ENCODE measurements at places on chromosomes 7 and 10.
A peak's percentile ranks its signal among the peaks of the same experiment; 100 is the strongest.

DNA sequence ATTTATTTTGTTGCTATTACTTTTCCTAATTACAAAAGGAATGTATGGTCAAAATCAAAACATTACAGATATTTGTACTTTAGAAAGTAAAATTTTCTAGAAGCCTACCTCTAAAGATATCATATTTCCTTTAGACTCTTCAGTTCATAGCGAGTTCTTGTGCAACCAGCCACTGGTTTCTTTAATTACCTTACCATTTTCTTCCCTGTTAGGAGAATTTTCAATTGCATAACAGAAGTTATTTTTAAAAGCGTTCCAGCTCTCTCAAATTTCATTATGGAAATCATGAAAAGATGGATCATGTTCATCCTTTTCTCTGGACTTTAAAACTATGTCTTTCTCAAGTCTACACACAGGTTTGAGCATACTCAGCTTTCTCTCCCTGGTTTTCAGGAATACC is 5.0 kb upstream of the TRUB1 start:
- DNase-seq = no peak

- DNase-seq = no peak
Observed at GRCh38 chr10:35781643-35782035, 139.5 kb upstream of the FZD8 start.

- DNase-seq = no peak
Observed at GRCh38 chr10:76727038-76727437, 910.6 kb downstream of the KCNMA1 start.

GRCh38 chr7:157291404-157292080 is 45.3 kb upstream of the DNAJB6 start:
- no peak for DNase-seq

- DNase-seq = no peak
Observed at GRCh38 chr7:55260676-55261385, 104.3 kb upstream of the LANCL2 start.

DNA sequence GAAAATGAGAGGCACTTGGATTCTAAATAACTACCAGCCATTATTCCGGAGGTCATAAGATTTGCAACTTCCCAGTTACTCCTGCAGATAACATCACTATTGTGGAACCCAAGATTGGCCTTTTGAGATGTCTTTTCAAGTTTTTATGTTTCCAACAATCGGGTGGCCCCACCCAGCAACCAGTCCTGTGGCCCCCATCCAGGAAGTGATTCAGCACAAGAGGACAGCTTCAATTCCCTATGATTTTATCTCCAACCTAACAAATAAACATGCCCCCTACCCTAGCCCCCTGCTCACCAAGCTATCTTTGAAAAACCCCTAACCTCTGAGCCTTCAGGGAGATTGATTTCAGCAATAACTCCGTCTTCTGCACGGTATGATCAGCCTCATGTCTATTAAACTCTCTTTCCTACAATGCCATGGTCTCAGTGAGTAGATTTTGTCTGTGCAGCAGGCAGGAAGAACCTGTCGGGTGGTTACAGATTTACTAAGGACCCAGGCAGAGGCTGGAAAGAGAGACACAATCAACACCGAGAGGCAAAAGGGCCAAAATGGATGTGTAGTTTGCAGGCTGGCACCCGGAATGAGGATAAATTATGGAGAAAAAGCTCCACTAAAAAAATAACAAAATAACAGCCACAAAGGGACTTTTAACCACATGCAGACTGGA is 83.9 kb upstream of the UNC5B start:
- no peak for DNase-seq

DNA sequence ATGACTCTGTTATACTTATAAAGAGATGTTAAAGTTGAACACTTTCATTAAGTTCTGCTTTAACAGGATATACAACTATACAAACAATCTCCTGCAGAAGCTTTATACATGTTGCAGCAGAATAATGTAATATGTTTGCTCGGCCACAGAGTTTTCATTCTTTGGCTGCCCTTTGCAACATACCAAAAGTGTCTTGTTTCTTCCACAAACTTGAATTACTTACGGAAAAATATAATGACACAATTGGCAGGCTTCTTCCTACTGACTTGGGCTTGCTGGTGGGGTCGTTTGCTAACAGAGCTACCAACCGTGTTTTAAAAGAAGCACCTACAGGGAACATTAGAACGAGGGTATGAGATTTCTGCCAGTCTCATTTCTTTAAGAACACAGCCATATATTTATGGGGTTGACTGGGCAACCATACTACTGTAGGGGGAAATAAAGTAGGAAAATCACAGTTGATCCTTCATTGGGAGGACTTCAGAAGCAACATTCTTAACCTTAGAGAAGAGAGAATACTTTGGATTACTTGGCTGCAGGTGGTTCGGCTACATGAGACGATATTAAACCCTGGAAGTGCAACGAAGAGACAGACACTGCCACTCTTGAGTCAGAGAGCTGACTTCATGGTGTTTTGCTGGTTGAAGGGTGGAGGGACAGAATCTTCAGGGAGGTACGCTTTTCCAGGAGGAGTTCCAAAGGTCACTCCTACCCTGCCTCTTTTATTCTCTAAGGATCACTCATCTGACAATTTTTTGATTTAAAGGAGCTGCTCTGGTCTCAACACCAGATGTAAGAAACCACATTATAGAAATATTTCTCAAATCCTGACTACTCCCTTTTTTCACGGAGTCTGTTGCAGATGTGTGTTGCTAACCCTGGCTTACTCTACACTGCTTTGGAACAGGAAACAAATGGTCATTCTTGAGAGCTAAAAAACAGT is 123.9 kb downstream of the SEMA3C start:
- DNase-seq = no peak

DNA sequence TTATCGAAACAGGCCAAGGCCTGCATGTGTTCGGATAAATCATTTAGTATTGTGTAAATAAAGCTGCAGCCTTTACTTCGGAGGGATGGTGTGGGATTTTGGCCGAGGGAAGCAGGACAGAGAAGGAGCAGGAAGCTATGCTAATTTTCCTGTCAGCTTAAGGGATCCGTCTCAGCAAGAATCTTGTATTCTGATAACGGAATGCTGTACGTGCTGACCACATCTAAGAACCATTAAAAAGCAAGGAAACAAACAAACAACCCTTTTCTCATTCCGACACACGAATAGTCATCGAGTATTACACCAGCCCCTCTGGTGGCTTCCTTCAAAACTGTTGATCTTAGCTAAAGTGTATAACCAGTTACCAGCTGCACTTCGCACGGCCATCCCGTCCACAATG is 133.2 kb upstream of the TCF7L2 start:
- DNase-seq = no peak

DNA sequence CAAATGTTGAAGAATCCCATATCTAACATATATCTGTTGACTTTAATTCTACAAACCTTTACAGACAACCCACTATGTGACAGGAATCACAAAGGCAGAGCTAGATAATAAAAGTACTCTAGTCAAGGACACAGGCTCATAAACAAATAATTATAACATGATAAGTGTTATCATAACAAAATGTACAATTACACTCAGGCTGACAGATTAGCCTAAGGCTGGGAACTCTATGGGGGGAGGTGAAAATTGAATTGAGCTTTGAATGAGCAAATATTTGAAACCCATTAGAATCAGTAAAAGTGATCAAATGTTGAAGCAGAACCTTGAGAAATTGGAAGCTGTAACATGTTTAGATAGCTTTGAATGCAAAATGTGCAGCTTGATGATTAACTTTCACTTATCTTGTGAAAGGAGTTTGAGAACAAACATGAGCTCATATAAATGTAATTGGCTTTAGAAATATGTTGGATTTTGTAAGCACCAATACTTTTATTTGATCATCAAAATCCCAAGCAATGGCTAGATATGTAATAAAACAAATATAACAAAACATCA is 970.2 kb downstream of the SORCS3 start:
- no peak for DNase-seq

DNA sequence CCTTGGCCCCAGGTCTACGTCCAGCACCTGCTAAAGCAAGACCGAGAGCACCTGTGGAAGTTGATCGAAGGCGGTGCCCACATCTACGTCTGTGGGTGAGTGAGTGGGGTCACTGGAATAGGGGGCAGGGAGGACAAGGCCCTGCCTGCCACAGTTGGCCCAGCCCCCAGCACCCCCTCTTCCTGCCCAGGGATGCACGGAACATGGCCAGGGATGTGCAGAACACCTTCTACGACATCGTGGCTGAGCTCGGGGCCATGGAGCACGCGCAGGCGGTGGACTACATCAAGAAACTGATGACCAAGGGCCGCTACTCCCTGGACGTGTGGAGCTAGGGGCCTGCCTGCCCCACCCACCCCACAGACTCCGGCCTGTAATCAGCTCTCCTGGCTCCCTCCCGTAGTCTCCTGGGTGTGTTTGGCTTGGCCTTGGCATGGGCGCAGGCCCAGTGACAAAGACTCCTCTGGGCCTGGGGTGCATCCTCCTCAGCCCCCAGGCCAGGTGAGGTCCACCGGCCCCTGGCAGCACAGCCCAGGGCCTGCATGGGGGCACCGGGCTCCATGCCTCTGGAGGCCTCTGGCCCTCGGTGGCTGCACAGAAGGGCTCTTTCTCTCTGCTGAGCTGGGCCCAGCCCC is 8.1 kb downstream of the TMEM120A start:
- DNase-seq = no peak

DNA sequence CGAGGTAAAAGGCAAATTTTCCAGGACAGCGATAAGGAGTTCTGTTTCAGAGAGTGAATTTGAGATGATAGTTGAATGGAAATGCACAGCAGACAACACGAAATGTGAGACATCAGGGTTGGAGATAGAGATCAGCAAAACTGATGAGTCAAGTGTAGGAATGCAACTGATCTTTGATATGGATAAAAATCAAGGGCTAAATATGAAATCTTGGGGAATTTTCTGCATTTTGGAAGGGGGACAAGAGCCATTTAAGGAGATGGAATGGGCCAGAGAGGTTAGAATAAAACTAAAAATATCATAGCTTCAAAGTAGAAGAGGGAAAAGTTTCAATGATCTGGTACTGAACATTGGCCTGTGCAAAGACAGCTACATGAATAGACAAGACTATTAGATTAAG is 11.5 kb downstream of the CISD1 start:
- DNase-seq = peak; percentile 42

DNA sequence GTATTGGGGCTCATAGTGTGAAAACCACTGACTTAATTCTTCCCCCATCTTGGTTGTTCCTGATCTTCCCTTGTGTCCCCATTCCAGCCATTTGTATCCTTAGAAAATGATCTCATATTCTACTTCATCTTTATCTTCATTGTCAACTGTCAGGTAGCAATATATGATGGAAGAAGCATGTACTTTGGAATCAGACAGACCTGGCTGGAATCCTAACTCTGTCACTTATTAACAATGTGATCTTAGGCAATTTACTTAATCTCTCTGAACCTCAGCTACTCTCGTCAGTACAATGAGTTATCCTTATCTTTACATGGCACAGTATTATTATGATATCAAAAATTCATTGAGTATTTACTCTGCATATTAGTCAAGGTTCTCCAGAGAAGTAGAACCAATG is 10.1 kb downstream of the CFTR start:
- no peak for DNase-seq

Data from HS-27A (cell line).